EH (cell line): ENCODE measurements at places on chromosomes 1 and 21.

- no peak for DNase-seq
Measured at GRCh38 chr1:53729456-53730223, 9.3 kb downstream of the GLIS1 start.

- peak; percentile 56 for DNase-seq
Measured at GRCh38 chr1:152110860-152111514, 4.3 kb downstream of the TCHH start.

- DNase-seq: no peak
Measured at GRCh38 chr1:27132147-27132546, 22.8 kb downstream of the SLC9A1 start.

DNA sequence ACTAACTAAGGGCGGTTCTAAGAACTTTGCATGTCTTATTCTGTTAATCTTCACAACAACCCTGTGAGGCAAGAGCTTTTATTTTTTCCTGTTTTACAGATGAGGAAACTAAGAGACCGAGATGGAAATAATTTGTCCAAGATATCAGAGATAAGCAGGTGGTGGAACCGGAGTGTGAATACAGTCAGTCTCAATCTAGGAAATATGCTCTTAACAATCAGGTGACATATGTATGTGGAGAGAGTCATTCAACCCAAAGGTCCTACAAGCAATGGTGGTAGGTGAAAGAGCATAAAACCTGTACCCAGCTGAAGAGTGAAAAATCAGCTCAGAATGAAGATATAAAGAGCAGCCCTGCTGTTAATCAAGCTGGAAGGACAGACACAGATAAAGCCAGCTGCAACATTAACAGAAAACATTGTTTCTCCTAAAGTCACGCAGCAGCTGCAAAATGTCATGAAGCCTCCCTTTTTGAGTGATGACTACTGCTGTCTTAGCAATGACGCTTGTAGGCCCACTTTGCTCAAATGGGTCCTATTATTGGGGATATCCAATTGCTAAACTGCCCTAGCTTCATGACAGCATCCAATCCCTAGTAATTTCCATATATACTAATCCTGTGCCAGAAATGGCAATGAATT is 30.5 kb upstream of the FCAMR start:
- no peak for DNase-seq

DNA sequence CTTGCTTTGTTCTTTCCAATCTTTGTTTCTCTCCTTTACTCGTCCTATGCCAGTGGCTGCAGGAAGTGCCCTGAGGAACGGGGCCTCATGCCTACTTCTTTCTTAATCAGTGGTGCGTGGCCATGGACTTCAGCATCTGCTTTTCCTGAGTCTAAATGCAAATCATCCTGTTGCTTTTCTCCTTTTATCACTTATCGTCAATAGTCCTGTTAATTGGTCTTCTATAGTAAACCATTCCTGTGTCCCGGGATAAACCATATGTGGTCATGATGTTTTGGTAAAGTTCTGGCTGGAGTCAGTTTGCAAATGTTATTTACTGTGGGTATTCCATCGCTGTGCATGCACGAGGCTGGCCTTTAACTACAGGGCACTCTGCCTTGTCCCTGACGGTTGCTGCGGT is 47.5 kb downstream of the AGPAT3 start:
- no peak for DNase-seq

- DNase-seq: no peak
Measured at GRCh38 chr1:163414778-163415177, 93.0 kb downstream of the NUF2 start.

DNA sequence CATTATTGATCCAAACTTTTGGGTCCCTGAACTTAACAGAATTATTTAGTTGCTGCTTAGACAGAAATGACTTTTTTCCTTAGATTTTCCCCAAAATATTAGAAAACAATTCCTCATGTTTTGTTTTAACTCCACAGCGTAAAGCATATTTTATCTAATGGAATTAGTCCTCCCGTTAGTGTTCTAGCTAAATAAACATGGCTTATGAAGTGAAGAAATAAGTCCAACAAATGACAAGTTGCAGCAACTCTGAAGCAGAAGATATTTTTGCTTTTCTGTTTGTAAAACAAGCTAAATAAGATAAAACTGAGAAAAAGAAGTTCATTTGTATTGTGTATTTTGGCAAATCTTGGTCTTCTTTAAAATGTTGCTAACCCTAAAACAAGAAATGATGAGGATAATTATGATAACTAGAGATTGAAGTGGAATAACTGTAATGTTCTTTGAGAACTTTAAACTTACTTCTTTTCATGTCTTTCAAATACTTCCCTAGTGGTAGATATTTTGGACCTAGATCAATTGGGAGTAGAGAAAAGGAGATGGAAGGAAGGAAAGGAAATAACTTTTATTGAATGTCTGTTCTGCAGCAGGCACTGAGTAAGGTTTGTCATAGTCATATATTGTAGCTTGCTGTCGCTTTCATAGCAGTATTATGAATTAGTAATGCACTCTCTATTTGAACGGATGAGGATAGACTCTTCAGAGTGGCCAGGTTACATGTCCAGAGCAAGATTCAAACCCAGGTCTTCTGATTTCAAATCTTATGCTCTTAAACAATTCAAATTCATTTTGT is 12.5 kb downstream of the NFIA start:
- DNase-seq: no peak

- DNase-seq: no peak
Measured at GRCh38 chr1:225769687-225770086, 7.9 kb upstream of the SRP9 start.

- no peak for DNase-seq
Measured at GRCh38 chr1:232057217-232057895, 430.8 kb downstream of the DISC1 start.

- DNase-seq: peak; percentile 24
Measured at GRCh38 chr1:245084551-245084950, 70.2 kb upstream of the KIF26B start.

DNA sequence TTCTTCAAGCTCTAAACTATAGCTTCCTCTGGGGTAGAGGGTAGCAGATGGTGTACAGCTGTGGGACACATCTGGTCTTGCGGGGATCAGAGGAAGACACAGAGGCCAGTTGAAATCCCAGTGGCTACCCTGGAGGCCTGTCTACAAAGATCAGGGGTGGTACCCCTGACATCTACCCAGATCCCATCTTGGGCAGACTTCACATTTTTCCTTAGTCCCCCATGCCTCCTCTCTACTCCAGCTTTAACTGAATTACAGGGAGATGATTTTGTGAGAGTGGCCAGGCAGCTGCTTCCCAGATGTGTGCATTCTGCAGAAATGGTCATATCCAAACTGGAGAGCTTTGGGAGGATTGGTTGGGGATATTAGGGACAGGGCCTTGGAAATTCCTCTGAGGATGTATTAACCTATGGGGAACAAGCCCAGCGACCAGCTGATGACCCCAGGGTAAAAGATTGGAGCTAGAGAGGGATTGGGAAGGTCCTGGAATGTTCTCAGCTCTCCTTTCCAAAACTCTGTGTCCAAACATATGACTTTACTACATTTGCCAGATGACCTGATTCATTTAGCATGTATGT is 9.6 kb upstream of the CD34 start:
- no peak for DNase-seq

DNA sequence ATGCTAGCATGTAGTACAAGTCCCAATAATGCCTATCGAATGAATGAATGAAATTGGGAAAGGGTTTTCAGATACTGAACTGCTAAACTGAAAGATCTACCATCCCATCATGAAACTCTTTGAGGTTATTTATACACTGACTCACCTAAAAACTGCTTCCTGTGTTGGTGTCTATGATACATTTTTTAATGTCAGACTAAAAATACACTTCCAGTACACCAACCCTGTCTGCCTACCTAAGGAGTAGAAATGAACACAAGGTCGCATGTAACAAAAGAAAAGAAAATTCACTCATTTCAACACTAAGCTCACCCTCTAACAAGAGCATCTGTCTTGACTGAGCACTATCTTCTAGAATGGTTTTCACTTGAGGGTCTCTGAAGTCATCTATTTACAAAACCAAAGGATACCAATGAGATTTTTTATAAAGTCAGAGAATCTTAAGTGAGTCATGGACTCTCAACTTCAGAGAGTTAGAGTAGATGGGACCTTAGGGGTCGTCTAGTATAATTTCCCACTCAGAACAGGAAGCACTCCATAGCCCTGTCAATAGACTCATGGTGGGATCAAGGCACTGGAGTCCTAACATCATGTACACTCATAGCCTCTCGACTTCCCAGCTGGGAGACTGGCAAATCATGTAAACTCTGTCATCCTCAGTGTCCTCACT is 53.4 kb downstream of the WLS start:
- peak; percentile 46 for DNase-seq
